GM23248 (cell line): ENCODE measurements at places on chromosomes 7 and 10.

GRCh38 chr7:158811894-158812293 lies 17.4 kb downstream of the ESYT2 start:
- DNase-seq = peak; percentile 34

DNA sequence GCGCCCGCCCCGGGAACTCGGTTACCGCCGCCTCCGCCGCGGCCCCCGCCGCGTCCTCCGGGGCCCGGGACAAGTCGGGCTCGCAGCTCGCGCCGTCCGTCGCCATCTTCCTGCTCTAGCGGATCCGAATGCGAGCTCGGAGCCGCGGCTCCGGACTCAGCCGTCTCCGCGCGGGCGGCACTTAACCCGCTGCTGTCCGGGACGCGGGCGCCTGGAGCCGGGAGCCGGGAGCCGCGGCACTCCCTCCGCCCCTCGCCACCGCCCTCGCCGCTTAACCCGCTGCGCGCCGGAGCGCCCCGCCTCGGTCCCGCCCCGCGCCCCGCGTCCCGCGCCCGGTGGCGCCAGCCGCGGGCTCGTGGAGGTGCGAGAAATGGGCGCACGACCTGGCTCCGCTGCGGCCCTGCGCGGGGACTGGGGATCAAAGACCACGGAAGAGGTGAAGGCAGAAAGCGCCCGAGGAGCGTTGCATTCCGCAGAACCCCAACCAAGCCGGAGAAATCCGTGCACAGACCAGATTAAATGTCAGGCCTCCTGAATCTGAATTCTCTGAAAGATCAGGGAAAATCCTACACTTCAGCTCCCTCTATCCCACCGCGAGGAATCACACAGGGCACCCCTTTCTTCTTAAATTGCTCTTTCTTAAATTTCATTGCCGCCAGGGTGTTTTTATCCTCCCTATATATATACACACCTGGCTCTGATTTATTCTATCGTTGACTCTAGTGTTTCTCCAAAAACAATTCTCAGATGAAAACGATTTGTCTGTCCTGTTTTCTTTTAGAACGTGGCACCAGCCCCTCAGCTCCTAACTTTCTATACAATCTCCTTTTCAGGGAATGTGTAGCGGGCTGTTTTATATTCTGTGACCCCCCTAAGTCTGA lies at the start of gene CTTNBP2:
TSS of gene CTTNBP2 (minus strand) at position 132 of the 881 bp plus-strand sequence. CDS start at position 106, 26 bp downstream.
- peak; percentile 75 for DNase-seq

DNA sequence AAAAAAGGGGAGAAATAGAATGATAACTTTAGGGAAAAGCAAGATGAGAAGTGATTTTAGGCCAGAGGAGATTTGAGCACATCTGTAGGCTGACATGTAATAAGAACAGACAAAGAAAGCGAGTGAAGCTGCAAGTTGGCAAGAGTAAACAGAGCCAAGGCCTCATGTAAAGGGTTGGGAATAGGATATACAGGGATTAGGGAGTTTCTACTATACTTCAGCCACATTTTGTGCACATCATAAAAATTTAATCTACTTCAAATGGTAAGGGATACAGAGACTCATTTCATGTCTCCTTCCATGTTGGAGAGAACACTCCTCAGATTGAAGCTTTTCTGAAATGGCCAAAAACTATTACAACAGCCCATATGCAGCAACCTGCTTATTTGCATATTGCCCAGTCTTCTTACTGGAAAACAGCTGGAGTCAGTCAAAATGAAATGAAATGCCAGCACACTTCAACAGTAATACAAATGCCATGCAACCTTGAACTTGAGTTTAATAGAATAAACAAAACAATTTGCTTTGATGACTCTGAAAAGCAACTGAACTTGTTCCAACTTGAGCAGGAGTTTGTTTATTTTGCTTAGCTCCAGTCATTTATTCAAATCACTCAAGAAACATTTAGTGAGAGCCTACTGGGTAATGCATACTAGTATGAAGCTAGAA lies 49.9 kb downstream of the NRCAM start:
- peak; percentile 29 for DNase-seq

DNA sequence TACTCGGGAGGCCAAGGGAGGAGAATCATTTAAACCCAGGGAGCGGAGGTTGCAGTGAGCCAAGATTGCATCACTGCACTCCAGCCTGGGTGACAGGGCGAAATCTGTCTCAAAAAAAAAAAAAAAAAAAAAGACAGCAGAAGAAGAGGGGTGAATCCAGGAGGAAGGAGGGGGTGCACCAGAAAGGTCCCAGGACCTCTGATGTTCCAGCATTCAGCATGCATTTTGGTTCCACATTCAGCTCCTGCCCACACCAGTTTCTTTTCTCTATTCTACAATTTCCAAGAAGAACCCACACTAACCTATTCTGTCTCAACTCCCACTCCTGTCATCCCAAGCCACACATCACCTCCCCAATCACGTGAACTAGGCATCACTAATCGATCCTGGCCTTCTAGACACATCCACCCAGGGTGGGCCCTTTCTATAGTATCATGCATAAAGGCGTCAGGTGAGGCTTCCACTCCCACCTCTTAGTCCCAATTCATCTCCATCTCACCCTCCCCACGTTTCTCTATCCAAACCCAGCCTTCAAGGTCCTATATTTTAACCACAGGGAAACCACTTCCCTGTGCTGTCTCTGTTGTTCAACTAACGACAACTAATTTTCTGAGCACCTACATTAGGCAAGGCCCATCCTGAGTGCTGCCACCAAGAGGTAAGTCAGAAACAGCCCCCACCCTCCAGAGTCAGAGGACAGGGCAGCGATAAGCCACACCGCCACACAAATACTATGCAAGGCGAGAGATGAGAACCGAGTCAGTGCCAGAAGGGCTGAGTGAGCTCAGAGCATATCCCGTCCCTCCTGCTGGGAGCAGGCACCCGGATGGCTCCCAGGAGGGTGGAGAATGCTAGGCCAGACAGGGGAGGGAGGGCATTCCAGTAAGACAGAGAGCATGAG lies 2.2 kb downstream of the ANXA11 start:
- DNase-seq = peak; percentile 97

DNA sequence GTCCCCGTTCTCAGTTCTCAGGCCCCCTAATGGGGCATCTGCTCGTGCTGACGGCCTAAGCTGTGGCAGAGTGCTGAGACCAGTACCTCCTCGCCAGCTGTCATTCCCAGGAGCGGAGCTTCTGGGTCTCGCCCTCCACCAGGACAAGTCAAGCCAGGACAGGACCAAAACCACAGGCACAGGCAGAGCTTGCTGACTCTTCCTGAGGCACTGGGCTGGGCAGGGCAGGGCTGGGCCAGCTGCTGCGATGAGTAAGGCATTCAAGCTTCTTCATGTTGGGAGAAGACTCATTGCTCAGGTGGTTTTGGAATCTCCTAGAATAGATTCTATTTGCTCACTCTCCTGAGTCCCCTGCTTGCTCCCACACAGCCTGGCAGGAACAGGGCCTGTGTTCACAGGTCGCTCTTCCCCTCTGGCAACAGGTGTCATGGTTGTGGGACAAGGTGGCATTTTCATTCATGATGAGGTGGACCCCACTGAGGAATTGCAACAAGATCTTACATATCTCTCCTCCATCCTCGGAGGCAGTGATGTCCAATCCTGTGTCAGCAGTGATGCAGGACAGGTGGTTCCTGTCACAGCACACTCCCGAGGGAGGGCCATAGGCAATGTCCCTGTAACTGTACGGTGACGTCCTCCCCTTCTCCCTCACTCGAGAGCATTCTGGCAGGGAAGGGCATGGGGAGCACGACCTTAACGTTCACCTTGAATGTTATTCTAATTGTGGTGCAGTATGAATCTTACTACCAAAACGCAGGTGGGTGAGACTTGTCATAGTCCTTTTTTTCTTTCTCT lies 17.0 kb upstream of the SH3PXD2A start:
- DNase-seq = peak; percentile 81

- DNase-seq = peak; percentile 89
Observed at GRCh38 chr7:17304926-17305325, 6.5 kb downstream of the AHR start.

DNA sequence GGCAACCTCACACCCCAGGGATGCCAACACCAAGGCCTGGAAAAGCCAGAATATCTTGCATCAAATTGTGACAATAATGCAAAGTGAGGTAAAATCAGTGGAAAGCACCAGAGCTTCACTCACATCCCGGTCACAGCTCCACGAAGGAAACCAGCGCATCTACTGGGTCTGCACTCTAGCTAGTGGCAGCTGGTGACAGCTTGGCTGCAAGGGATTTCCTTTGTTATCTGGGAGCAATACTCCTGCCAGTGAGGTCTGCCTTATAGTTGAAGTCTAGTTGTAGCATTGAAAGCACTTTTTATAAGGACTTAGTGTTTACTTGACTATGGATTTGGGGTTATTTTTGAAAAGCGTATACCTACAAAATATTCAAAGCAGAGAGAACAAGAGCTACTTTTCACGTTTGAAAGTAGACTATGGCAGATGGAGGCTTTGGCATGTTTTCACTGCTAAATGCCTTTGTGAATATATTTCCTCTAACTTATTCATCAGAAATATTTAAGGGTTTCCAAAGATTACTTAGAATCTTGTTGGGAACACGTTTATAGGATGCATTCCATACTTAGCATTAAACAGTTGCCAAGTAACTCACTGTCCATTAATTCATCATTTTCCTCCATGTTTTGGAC lies 26.1 kb downstream of the WDFY4 start:
- no peak for DNase-seq

DNA sequence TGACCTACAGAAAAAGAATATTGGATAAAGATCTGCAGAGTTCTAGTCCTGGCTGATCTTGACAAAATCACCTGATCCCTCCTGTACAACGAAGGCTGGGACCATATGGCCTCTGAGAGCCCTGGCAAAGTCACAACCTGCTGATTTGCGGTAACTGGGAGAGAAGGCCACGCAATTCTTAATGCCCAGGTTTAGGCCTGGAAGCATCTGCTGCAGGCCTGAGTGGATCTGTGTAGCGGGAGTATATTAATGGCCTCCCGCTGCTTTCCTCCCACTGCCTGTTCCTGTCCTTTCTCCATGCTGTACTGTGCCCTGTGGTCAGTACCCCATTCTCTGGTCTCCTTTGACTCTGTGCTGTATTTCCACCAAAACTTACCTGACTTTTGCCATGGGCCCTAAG lies 24.2 kb downstream of the AKR1B1 start:
- peak; percentile 19 for DNase-seq

DNA sequence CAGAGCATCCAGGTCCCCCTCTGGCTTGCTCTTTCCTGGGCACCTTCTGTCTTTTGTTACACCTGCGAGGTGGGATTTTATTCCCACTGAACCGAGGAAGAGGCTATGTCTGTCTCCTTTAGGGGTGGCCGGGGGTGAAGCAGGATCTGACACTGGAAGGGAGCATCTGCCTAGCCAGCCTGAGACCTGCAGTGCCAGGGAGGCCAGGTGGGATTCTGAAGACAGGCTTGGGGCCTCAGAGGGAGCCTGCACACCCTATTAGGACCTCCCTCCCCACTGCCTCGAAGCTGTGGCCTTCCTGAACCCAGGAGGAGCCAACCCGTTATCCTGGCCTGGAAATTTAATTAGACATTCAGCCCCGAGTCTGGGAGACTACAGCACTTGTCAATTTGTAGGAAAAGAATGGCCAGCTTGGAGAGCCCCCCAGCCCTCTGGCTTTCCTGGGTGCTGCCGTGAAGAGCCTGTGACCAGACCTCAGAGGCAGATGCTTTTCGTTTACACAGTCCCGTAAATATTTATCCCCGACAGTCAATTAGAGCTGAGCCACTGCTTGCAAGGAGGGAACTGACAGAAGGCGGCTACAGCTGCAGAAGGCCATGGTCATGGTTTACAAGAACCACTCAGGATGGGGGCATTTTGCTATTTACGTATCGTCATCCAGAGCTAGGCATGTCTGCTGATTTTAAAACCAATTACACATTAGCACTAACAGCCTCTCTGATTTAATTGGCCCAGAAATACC lies 19.7 kb downstream of the CHAT start:
- DNase-seq = no peak

GRCh38 chr10:12950583-12951128 lies 50.9 kb downstream of the CCDC3 start:
- DNase-seq = no peak

GRCh38 chr7:15561835-15562234 lies at the start of gene AGMO:
TSS of gene AGMO (minus strand) at chr7:15562015.
- peak; percentile 22 for DNase-seq

GRCh38 chr10:1747590-1748157 lies 10.3 kb upstream of the ADARB2 start:
- DNase-seq = no peak

DNA sequence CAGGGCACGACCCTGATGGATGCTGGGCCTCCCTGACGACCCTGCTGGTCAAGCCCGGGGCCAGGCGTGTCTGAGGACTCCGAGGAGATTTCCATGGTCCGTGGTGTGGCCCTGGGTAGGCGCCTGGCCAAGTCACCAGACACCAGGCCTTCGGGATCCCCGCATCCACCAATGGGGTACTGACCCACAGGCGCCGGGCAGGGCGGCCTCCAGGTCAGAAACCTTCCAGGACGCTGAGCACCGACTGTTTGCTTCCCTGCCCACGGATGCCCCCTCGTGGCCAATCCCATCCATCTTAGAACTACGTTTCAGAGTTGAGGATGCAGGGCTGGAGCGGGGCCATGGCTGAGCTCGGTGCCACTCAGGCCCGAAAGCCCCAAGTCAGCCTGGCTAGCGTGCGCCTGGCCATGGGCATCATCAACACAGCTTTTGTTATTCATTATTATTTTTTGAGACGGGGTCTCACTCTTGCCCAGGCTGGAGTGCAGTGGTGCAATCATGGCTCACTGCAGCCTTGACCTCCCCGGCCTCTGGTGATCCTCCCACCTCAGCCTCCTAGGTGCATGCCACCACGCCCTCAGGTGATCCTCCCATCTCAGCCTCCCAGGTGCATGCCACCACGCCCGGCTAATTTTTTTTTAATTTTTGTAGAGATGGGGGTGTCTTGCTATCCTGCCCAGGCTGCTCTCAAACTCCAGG lies 7.1 kb upstream of the AMZ1 start:
- DNase-seq = peak; percentile 88

GRCh38 chr10:31650010-31650409 lies 278.6 kb downstream of the ARHGAP12 start:
- peak; percentile 95 for DNase-seq

DNA sequence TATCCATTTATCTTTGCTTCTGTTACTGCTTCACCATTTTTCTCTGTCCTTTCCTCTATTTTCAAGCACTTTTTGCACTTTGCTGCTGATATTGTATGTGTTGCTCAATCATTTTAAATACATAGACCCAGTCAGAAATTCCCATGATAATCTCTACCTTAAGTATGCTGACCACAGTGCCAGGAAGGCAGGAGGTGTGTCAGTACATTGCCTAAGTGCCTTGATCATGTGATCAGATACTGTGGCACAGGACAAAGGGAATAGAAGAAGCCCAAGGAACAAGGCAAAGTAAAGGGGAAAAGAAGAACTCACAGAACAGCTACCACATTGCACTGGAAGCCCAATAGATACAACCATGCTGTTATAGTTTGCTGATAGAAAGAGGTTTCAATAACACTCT lies 53.7 kb upstream of the CD36 start:
- peak; percentile 20 for DNase-seq

DNA sequence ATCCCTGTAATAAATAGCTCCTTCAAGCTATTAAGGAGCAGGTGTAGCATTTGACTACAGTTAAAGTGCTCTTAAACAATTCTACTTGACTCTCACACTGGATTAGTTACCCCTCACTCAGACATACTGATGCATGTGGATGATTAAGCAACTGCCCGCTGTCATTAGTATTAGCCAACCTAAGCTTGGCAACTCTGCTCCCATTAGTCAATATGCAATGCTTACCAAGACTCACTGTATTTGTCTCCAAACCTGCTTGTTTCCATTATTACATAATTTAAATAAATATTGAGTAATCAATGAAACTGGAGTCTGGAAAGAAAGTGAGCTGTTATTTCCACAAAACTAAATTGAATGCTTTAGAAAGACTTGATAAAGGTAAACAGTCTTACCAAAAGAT lies 144.0 kb upstream of the ASAH2 start:
- peak; percentile 86 for DNase-seq
